ENCODE measurements at places on chromosomes 16 and 17. TPM values are rescaled to one million over a fixed set of nuclear protein-coding genes. Genes with fewer than 3 reads are reported as not detected.

GRCh38 chr17:75404731-75405364 is 630 bp downstream of the GRB2 start:
- H3K4me1 ChIP-seq, result peaks cover 25% of the 10 kb centered on the region
- H3K27me3 ChIP-seq, result no peaks in the 10 kb centered on the region
- peak; percentile 74 for DNase-seq
- H3K27ac ChIP-seq, result peak overlapping the region; percentile 96
- H3K36me3 ChIP-seq, result no peaks in the 10 kb centered on the region

DNA sequence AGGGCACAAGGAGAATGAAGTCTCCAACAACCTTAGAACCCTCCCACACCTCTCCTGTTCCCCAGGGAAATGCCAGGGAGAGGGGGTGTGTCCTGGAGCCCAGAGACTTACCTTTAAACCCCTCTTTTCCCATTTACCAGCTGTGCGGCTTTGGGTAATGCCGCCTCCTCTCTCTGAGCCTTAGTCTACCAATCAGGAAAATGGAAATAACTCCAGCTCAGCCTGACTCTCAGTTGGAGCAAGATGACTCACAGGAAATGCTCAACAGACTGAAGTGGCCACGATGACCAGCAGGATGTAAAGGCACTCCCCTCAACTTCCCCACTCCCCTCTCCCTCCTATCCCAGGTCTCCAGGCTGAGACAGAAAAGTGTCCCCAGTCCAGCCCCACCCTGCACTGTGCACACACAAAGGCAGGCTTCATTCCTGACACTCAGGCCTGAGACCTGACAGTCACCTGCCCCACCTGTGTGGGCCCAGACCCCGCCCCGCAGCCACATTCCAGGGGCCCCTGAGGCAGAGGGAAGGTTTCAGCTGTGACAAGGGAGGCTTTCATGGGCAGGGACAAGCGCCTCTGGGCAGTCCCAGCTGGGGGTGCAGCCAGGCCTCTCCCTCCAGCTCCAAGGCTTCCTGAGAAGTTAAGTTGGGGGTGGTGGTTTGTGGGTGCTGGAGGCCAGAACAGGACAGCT is 3.0 kb upstream of the KRT15 start:
- peaks cover under 1% of the 10 kb centered on the region for H3K27me3 ChIP-seq
- H3K27ac ChIP-seq, result no peak overlapping the region
- H3K36me3 ChIP-seq, result no peaks in the 10 kb centered on the region

The TP53TG3F gene
- polyA plus RNA-seq, result 0.03 TPM

DNA sequence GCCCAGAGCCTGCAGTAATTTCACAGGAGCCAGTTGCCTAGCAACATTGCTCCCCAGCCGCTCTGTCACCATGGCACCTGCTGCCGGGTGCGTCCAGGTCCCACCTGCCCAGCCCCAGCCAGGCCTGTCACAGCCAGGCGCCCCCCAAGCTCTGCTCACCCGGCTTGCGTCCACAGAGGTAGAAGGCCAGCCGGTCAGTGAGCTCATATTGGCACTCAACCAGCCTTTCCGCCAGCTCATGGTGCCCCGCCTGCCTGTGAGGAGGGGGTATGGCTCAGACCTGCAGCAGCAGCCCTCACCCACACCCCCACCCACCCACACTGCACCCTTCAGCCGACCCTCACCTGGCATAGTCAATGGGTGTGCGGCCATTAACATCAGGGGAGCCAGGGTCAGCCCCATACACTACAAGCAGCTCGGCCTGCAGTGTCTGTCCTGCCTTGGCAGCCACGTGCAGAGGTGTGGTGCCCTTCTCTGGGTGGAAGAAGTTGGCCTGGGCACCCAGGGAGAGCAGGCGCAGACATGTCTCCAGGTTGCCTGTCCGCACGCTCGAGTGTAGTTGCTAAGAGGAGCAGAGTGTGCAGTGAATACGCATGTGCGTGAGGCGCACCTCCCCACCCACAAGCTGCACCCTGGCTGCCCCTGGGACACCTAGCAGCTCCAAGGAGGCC is 7.7 kb downstream of the GIT1 start:
- no peak overlapping the region for H3K27ac ChIP-seq
- no peaks in the 10 kb centered on the region for H3K4me1 ChIP-seq
- no peaks in the 10 kb centered on the region for H3K36me3 ChIP-seq
- peak; percentile 14 for DNase-seq

GRCh38 chr17:83154311-83155127 is 75.1 kb downstream of the METRNL start:
- no peaks in the 10 kb centered on the region for H3K27me3 ChIP-seq
- no peaks in the 10 kb centered on the region for H3K36me3 ChIP-seq
- H3K27ac ChIP-seq, result no peak overlapping the region
- H3K4me3 ChIP-seq, result no peak overlapping the region
- no peak for DNase-seq
- no peaks in the 10 kb centered on the region for H3K4me1 ChIP-seq

DNA sequence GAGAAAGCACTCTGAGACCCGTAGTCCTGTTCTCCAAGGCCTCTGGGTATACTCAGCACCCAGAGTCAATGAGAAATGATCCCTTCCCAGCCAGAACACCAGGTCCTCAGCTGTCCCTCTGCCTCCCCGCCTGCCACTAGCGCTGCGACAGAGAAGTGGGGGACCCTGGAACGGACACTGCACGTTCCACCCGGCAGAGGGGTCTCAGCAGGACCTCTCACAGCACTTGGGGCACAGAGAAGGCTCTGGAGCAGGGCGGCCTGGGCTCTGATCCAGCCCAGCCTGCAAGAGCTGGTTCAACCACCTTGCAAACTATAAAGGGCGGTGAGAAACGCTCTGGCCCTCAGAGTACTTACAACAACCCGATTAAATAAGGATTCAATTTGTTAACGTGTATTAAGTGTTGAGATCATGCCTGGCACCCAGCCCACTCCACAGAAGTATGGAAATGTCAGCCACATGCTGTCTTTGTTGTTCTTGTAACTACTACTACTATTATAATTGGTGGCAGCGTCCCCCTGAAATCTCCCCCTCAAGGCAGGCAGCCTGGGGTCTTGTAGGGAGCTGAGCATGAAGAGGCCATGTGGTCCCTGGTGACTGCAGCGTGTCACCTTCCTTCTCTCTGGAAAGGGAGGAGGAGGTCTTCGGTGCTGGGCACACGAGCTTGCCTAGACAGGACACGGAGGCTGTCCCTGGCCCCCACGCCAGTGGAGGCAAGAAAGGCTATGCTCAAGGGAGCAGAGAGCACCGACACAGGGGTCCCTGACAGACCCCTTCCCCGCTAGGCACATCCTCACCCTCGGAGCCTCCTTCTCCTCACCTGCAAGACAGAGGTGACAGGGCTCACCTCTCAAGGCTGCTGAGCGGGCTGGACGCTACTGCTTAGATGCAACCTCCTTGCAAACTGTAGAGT is 2.4 kb downstream of the OSGIN1 start:
- no peaks in the 10 kb centered on the region for H3K36me3 ChIP-seq
- no peak overlapping the region for H3K4me3 ChIP-seq
- peak overlapping the region; percentile 99 for H3K27ac ChIP-seq
- no peaks in the 10 kb centered on the region for H3K27me3 ChIP-seq
- peak; percentile 59 for DNase-seq

- H3K36me3 ChIP-seq, result no peaks in the 10 kb centered on the region
- peak overlapping the region; percentile 61 for H3K4me3 ChIP-seq
- H3K27me3 ChIP-seq, result no peaks in the 10 kb centered on the region
- H3K27ac ChIP-seq, result peak overlapping the region; percentile 90
- no peak for DNase-seq
These were observed 1.0 kb upstream of the RHOT1 start for GRCh38 chr17:32141258-32141657.

- no peaks in the 10 kb centered on the region for H3K4me1 ChIP-seq
- H3K27me3 ChIP-seq, result no peaks in the 10 kb centered on the region
- no peak overlapping the region for H3K4me3 ChIP-seq
- H3K27ac ChIP-seq, result no peak overlapping the region
- DNase-seq, result no peak
- H3K36me3 ChIP-seq, result no peaks in the 10 kb centered on the region
These were observed 312.2 kb downstream of the RBFOX1 start for GRCh38 chr16:7644811-7645210.

DNA sequence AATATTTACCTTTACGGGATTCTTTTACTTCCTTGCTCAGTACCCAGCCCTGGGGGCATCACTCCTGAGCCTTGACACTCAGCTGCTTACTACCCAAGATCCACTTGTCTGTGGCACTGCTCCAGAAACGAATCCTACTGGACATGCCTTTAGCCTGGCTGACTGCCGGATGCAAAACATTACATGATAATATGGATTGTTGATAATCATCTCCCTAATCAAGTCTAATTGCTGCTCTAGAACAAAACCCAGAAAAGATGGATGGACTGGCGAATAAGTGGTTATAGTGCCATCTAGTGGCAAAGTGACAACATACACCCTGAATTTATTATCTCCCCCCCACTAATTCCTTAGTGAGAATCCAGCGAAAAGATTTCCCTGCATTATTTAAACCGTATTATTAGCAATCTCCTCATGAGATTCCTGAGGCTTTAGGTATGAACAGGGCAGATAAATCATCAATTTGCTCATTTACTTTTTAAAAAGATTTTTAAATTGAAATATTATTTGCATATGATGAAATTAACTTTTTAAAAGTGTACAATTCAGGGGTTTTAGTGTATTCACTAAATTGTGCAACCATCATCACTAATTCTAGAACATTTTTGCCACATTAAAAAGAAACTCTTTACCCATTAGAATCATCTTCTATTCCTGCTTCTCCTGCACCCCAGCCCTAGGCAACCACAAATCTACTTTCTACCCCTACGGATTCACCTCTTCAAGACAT is 61.6 kb downstream of the RGS9 start:
- no peak overlapping the region for H3K27ac ChIP-seq
- H3K27me3 ChIP-seq, result no peaks in the 10 kb centered on the region
- peak; percentile 55 for DNase-seq
- H3K36me3 ChIP-seq, result no peaks in the 10 kb centered on the region

GRCh38 chr16:8187782-8188372 is 402.4 kb downstream of the TMEM114 start:
- no peaks in the 10 kb centered on the region for H3K27me3 ChIP-seq
- no peak overlapping the region for H3K27ac ChIP-seq
- H3K36me3 ChIP-seq, result no peaks in the 10 kb centered on the region

The ABCC12 gene
- polyA plus RNA-seq, result not detected

The ARHGDIG gene
- polyA plus RNA-seq, result 3.5 TPM

- H3K27me3 ChIP-seq, result peaks cover 5% of the 10 kb centered on the region
- H3K27ac ChIP-seq, result no peak overlapping the region
- no peaks in the 10 kb centered on the region for H3K36me3 ChIP-seq
These were observed 122.6 kb downstream of the AXIN2 start for GRCh38 chr17:65438708-65439294.

All from adrenal gland (tissue), 19 donors.